C1 segment of cervical spinal cord (tissue), 14 donors: ENCODE measurements at places on chromosomes 13 and 19.
A peak's percentile ranks its signal among the peaks of the same experiment; 100 is the strongest.

DNA sequence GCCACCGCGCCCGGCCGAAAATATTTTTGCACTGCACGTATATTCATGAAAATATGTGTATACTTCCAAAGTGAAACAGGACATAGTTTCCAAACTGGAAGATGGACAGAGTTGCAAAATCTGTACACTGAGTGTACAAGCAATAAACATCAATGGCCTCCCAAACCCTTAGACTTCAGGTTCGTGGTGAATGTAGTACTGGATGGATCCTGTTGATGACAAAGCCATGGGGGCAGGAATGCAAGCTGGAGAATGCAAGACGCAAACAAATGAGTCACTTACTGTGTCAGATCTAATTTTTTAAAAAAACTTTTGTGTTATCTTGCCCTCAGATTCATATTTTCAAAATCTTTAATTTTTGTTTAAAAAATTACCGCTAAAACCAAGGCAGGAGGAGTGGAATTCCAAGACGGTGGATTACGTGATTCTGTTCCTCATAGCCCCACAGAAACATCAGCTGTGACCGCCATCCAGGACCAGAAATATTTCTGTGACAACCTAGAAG lies 12.7 kb upstream of the LILRA2 start:
- no peak for DNase-seq

- DNase-seq = no peak
These were observed 3.0 kb upstream of the CCNP start for GRCh38 chr19:40229484-40229883.

- peak; percentile 39 for DNase-seq
These were observed 6.9 kb downstream of the IL4I1 start for GRCh38 chr19:49889687-49890348.

- no peak for DNase-seq
These were observed 53.0 kb upstream of the UQCRFS1 start for GRCh38 chr19:29266001-29266400.

DNA sequence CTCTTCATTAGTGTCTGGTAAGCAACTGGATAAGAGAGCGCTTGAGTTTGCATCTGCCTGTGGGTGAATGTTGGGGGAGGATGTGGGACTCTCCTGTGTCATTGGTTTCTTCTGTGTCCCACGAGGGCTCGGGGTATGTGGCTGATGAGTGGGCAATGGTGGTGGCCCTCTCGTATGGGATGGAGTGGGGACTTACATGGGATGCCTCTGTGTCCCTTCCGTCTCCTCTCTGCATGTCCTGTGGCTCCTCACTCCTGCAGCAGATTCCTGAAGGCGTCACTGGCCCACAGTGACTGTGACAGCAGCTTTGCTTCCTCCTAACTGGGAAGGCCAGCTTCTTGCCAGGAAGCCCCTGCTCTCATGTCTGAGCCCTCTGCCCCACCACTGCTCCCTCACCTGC lies 2.6 kb upstream of the LRP3 start:
- DNase-seq = no peak

GRCh38 chr19:55149078-55150003 lies at the start of gene TNNT1:
Gene TNNT1 (minus strand): TSS chr19:55149206. CDS start chr19:55147157, 2,049 bp downstream.
- no peak for DNase-seq
